ENCODE measurements at places on chromosomes 5 and 9. TPM values are rescaled to one million over a fixed set of nuclear protein-coding genes. Genes with fewer than 3 reads are reported as not detected.

DNA sequence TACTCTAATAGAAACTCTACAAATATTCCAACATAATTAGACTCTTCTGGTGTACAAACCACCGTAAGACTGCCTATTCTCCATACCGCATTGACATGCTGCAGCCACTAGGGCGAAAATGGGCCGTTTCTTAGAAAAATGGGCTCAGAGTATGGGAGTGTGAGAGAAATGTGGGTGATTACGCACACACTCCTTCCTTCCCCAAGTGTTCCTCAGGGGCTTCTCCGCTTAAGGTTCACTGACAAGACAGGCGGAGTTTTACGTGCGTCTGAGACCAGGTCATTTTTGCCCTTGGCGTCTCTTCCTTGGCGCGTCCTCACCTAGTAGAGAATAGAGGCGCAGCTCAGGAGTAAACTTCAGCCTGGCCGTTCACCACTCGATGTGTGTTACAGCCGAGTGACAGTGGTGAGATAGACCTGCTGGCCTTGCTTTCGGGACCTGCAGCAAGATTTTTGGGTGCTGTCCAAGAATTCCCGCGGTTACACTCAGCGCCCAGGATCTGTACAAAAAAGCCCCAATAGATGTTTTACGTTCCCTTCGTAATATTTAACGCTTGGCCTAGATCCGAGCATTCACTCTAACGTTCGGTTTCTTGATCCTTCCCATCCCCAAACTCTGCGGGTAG lies 1.8 kb upstream of the NTRK2 start:
- DNase-seq = no peak

- DNase-seq = no peak
Observed at GRCh38 chr5:167156446-167156845, 1135.0 kb upstream of the WWC1 start.

GRCh38 chr9:132672413-132672690 lies 2.1 kb downstream of the GTF3C4 start:
- DNase-seq = no peak

FOXD4 gene
- 0.38 TPM for total RNA-seq

DNA sequence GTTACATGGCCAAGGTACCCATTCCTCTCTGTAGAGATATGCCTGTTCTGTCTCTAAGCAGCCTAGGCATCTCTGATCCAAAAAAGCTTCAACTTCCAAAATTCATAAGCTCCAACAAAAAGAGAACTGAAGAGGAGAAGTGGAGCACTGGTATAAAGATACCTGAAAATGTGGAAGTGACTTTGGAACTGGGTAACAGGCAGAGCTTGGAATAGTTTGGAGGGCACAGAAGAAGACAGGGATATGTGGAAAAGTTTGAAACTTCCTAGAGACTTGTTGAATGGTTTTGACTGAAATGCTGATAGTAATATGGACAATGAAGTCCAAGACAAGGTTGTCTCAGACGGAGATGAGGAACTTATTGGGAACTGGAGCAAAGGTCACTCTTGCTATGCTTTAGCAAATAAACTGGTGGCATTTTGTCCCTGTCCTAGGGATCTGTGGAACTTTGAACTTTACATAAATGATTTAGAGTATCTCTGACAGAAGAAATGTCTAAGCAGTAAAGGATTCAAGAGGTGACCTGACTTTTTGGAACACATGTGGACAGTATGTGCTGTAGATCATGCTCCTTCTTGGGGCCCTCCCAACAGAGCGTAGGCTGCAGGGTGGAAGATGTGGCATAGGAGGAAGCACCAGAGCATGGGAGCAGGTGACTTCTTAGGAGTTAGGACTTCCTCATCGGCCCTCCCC lies 162.2 kb upstream of the TRIM32 start:
- DNase-seq = no peak

DNA sequence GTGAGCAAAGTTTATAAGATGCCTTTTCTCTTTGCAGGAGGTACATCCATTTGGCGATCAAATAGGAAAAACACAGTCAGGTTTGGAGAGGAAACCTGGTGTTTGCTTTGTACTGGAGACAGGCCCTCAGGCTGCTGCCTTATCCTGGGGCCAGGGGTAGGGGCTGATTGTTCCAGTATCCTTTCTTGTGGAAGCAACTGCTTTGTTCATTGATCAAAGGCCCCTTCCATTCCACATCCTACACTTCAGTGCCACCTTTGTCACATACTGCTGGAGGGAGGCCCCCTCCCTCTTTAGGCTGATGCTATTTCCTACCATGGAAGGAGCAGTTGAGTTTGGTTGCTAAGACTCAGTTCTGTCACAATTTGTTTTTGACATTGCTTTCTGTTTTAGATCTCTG lies 778.1 kb downstream of the TLR4 start:
- no peak for DNase-seq

DNA sequence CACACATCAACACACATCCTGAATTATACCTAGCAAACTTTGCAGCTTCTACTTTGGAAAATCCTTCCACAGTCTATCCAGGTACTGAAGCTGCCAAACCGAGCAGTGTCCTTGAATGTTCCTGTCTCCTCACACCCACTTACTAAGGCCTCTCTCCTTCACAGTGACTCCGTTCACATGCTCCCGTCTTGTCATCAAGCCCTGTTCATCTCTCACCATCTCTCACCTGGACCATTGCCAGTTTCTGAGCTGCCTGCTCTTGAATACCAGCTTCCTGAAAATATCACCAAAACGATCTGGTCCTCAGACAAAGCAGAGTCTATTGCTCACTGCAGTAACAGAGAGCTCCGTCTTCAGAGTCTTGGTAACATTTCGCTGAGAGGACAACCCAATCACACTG lies 57.4 kb downstream of the GCNT1 start:
- DNase-seq = no peak

GRCh38 chr5:134464988-134465815 lies 53.5 kb upstream of the CDKN2AIPNL start:
- no peak for DNase-seq

DNA sequence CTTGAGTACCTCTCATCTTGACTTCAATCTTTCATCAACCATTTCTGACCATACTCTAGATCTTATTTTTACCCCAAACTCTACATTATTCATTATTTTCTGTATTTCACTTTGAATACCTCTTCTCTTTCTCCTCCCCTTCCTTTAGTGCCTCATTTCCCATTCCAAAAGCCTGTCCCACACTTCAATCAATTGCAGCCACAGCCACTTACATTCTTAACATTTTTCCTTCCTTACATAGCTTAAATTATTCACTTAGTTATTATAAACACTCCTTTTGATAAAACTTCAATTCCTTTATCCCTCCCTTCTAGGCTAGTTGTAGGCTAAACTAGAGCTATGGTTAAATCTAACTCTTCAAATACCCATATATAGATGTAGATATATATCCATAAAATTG lies 344.0 kb downstream of the PRR16 start:
- no peak for DNase-seq

GRCh38 chr5:53038196-53038847 lies 49.2 kb downstream of the ITGA2 start:
- DNase-seq = no peak

DNA sequence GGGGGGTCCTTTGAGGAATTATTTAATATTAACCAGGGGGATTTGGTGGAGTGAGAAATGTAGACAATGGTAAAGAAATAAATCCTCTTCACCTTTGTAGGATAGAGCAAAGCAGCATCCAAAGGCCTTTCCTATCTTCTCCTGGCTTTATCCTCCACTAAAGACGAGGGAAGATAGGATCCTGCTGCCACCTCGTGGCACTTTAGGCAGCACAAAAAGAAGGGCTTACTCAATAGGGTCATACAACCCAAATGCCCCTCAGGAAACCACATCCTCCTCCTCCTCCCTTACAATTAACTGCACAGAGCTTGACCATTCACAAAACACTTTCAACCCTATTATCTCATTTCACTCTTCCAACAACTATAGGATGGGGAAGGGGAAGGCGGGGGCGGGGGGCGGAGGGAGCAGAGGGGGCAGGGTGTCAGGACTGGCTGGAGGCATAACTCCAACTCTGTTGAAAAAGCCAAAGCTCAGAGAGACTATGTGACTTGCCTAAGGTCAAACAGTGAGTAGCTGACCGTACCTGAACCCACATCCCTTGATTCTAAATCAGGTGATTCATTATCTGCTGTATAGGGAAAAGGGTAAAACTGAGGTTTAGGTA lies 45.4 kb upstream of the MYOT start:
- no peak for DNase-seq

PFN3 gene
- total RNA-seq = not detected

DNA sequence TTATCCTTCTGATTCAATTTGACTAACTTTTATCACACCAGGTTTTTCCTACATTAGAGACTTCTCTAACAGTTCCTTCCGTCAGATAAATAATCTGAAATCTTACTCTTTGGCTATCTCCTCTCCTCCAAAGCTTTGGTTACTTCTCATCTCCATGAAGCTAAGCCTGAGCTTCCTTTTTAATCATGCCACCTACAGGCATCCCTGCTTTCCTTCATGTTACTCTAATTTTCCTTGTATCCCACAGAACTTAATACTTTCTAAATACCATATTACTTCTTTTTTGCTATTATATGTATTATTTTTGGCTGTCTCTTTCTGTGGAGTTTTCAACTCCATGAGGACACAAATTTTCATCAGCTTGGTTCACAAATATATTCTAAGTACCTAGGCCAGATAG lies 49.7 kb downstream of the C9 start:
- no peak for DNase-seq

MEF2C gene
- 12.8 TPM for total RNA-seq

DNA sequence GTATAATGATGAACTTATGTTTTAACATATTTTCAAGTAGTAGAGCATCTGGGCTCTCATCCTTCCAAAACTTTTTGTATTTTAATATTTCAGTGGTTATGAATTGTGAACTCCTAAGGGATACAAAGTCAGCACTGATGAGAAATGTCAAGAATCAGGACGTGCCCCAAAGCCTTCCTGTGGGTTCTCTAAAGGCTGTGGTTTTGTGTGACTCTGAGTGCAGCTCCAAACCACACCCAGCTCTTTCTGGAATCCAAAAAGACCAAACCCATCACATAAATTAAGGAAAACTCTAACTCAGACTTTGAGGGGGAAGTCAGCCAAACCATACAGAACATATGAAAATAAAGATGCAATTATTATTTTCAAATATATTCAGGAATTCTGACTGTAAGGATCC lies 40.8 kb upstream of the SMU1 start:
- DNase-seq = no peak

DNA sequence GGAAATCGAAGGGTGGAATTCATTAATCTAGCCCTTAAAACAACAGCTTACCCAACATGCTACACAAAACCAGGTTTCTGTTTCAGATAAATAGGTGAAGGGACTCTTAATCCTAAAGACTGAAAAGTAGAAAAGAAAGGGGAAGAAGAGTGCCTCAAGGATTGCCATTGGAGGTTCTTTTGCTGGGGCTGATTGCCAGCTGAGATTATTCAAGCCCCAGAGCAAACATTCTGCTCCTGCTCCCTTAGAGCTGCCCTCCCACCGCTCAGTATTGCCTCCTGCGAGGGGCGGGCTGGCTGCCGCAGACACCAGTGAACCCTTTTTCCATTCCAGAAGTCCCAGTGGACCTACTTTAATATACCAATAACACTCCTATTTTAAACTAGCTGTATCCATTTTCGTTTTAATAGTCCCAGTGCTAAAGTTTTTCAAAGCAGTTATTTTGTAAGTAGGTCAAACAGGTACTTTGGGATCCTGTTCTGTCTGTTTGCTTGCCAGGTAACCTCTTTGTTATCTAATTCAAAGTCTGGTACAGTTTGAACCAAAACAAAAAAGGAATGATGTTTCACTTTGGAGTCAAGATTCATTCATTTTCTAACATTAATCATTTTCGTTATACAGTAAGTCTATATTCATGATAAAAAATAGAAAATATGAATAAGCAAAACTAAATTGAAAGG lies 38.6 kb downstream of the HMGCS1 start:
- no peak for DNase-seq

DNA sequence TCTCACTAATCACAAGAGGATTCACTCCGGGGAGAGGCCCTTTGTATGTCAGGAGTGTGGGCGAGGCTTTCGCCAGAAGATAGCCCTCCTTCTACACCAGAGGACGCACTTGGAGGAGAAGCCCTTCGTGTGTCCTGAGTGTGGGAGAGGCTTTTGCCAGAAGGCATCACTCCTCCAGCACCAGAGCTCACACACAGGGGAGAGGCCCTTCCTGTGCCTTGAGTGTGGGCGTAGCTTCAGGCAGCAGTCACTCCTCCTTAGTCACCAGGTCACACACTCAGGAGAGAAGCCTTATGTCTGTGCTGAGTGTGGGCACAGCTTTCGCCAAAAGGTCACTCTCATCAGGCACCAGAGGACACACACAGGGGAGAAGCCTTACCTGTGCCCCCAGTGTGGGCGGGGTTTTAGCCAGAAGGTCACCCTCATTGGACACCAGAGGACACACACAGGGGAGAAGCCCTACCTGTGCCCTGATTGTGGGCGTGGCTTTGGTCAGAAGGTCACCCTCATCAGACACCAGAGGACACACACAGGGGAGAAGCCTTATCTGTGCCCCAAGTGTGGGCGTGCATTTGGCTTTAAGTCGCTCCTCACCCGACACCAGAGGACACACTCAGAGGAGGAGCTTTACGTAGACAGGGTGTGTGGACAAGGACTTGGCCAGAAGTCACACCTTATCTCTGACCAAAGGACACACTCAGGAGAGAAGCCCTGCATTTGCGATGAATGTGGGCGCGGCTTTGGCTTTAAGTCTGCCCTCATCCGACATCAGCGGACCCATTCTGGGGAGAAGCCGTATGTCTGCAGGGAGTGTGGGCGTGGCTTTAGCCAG lies 27.8 kb downstream of the NUTM2F start:
- no peak for DNase-seq

CCL21 gene
- total RNA-seq = 43.7 TPM

Data from thymus (tissue), 14 donors.